ENCODE measurements at places on chromosomes 1 and 21.

GRCh38 chr1:87953732-87954344 is 625.2 kb downstream of the LMO4 start:
- DNase-seq = peak; percentile 14

GRCh38 chr21:36479415-36480402 is at the start of gene CLDN14:
Gene CLDN14, minus strand, starts transcription at chr21:36480122. Its CDS starts 18,427 bp downstream, at chr21:36461695.
- no peak for DNase-seq

- no peak for DNase-seq
These were observed 8.9 kb downstream of the TAGLN2 start for GRCh38 chr1:159916242-159917051.

DNA sequence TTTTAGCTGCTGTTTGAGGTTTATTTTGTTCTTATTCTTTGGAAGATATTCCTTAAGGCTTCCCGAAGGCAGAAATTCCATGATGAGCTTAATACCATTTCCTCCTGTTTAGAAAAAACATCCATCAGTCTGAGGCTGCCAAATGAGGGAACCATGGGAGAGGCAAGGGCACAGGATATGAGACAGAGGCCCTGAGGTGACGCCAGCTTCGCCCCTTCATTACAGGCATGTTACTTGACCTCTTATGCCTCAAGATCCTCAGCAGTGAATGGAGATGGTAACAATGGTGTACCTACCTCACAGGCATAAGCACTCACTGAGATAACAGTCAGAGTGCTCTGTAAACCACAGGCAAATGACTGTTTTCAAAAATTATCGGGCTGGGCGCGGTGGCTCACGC is 93.6 kb downstream of the RAVER2 start:
- no peak for DNase-seq

- DNase-seq = no peak
These were observed 6.5 kb upstream of the MFAP2 start for GRCh38 chr1:16986962-16987361.

- no peak for DNase-seq
These were observed at the start of gene LCK for GRCh38 chr1:32250893-32251716. Gene LCK, plus strand, starts transcription at chr1:32251265. Its CDS starts 23,065 bp downstream, at chr1:32274330.

GRCh38 chr1:150235294-150235851 is 539 bp downstream of the ANP32E start:
- peak; percentile 28 for DNase-seq

DNA sequence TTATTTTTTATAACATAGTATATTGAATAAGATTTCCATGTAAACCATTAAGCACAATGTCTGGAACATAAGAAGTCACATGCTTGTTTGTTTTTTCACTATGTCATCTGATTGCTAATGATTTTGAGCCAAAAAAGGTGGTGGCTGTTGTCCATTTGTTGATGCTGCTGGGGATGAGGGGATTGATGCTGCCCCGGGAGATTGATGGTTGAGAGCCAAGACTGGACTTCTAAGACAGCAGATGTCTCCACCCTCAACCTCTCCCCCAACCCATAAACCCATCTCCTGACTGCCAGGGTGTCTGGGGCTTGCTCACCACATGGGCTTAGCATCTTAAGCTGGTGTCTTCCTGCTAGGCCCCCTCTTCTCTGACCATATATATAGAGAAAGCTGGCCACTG is 35.8 kb upstream of the CD34 start:
- no peak for DNase-seq

GRCh38 chr21:42695697-42696380 is 42.4 kb downstream of the PDE9A start:
- DNase-seq = no peak

DNA sequence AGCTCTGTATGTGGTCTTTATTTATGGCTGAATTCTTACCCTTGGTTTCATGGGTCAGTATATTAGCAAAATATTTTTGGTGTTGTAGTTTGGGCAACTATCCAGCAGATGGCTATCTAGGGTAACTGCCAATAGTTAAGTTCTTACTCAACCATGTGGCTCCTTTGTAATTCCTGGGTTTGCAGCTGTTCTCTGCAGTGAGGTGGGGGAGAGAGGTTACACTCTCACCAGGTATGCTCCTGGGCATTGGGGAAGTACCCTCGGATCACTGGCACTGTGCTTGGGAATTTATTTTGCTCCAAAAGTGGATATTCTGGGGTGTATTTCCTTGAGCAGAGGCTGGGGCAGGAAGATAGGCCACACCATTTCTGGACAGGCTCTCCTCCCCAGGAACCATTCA is 436.7 kb upstream of the TMPRSS15 start:
- no peak for DNase-seq

DNA sequence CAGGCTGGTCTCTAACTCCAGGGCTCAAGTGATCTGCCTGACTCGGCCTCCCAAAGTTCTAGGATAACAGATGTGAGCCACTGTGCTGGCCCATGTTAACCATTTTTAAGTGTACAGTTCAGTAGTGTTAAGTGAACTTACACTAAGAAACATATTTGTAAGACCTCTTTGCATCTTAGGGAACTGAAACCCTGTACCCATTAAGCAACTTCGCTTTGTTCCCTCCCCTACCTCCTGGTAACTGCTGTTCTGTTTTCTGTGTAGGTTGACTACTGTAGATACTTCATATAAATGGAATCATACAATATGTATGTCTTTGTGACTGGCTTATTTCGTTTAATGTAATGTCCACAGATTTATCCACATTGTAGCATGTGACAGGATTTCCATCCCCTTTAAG is 11.0 kb downstream of the NUDC start:
- no peak for DNase-seq

- DNase-seq = peak; percentile 49
These were observed 101.6 kb upstream of the PALMD start for GRCh38 chr1:99544328-99544727.

DNA sequence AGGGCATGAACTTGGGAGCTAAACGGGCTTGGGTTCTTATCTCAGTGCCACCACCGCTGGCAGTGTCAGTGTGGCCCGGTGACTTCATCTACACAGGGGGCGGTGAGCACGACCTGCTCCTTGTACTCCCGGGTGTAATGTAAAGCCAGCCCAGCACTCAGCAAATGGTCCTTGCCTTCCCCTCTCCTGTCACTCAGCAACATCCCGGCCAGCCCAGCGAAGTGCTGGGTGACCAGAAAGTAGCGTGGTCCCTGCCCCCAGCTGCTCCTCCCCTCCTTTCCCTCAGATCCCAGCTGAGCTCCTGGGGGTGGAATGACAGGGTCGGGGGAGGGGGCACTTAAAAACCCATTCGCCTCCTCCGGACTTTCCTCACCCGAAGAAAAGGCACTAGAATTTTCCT is 7.2 kb downstream of the KCNN3 start:
- DNase-seq = no peak

- no peak for DNase-seq
These were observed 10.0 kb upstream of the ARHGAP29 start for GRCh38 chr1:94247138-94248094.

DNA sequence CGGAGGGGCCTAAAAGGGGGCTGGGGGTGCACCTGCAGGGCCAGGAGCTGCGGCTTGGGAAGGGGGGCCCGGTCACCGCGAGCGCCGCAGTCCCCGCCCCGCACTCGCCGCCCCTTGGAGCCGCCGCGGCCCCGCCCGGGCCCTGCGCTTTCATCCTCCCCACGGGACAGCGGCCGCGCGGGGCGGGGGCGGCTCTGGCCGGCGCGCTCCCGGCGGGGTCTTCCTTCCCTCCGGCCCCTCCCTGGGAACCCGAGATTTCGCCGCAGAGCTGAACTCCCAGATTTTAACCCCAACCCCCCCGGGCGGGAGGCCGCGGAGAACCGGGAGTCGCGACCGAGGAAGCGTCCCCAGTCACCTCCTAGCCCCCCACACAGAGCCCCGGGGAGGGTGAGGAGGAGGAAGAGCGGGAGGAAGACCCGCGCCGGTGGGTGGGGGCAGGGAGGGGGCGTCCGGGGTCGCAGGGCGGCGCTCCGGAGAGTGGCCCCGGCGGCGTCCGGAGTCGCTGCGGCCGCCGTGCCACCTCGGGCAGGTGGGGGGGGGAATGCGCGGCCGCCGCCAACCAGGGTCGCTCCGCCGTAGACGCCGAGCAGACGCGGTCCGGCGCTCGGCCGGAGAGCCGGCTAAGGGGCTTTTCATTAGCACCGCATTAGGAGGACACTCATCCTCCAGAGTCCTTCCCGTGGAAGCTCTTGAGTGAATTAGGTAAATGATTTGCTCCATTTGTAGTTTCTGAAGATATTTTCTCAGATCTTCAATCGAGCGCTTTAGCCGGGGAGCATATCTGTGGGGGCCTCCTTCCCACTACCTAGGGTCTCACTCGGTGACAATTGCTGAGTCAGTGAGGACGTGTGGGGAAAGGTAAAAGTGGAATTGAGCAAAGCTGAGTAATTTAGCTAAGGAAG is 31.6 kb upstream of the NFIA start:
- no peak for DNase-seq

DNA sequence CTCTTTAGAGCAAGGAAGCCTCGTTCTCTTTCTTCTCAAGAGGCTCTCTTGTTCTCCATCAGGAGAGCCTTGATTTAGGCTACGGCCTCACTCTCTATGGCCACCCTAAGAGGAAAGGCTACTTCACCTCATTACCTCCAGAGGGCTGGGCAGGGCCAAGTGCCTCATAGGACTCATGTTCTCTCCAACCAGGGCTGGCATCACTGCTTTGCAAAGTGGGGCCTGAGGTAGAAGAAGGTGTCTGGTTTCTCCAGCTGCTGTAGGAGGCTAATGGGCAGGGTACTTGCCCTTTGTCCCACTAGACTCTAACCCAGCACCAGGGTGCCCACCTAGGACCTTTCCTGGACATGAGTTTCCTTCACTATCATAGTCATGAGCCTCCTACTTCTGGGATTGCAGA is 2.1 kb upstream of the ATXN7L2 start:
- no peak for DNase-seq

- DNase-seq = peak; percentile 90
These were observed 19.5 kb downstream of the UBASH3A start for GRCh38 chr21:42423197-42423675.

DNA sequence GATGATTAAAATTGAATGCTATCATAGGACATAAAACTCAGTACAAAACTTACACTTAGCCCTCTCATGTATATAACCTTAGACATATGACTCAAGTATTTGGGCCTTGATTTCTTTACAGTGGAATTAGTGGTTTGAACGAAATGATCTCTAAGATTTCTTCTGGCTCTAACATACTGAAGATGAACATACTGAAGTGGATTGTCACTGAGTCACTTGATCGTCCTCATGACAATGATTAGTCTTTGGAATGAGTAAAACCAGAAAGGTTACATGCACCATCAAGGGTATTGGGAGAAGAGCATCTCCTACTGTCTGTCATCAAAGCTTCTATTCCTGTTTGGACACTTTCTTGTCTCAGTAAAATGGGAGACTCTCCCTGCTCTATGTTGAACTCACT is 17.4 kb downstream of the FMN2 start:
- no peak for DNase-seq

- no peak for DNase-seq
These were observed 119.8 kb upstream of the ZBTB40 start for GRCh38 chr1:22331618-22332423.

DNA sequence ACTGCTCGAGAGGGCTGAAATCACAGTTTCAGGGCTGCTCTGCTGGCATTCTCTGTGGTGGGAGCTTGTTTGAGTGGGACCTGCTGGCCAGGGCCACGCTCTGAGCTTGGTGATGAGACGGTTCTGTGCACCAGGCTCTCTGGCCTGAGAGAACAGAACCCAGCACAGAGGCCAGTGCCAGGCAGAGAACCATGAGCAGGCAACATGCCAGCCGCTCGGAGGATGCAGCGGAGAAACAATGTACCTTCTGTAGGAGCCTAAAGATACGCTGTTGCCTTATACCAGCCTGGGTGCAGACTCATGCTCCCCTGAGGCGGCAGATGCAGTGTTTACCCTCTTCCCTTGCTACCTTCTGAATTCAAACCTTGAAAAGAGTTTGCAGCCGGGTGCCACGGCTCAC is 10.0 kb downstream of the C2CD2 start:
- no peak for DNase-seq

All from T-helper 2 cell (primary cell).